ENCODE measurements at places on chromosomes 1 and 21.

GRCh38 chr1:94851571-94851970, 31.4 kb downstream of the SLC44A3 start:
- DNase-seq = no peak

DNA sequence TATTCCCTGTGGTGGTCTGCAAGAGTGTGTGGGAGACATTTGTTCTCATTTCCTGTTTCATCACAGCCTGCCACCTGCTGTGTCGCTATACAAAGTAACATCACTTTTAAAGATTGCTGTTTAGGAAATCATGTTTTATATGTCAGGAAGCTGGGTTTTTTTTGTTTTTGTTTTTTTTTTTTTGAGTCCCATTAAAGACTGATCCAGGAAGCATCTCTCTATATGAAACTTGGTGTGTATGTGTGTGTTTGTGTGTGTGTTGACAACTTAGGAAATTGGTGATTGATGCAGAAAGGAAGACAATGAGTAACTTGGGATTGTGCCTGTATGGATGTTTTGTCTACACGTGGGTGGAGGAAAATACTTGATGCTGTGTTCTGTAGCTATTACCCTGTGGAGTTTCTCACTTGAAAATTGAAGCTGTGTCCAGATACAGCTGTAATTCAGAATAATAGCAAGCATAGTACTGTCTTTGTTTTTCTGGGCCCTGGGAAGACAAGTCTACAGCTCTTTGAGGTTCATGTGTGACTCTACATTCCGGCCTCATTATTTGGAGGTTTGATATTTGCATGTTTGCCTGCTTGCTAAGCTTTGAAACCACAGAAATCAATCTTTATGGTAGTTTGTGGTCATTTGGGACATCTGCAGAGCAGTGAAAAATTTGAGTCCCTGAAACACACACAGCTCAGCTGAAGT, 47.9 kb downstream of the LAMC1 start:
- peak; percentile 73 for DNase-seq

DNA sequence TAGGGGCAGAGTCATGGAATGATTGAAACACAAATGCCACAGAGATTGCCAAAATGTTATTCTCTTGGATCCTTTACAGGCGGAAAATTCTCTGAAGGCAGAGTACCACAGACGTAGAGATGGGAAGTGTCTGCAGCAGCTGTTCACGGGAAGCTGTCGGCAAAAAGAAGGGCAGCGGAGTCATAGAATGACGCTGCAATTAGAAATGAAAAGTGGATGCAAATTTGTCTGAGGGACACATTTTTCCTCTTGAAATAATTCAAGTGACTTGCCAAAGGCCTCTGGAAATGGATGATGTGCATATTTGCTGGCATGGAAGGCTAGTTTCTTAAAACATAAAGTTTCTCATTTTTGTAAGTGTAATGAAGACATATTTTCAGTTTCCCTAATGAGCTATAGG, 77.5 kb upstream of the PLD5 start:
- DNase-seq = no peak

GRCh38 chr1:88111816-88112215, 572.3 kb upstream of the PKN2 start:
- no peak for DNase-seq

GRCh38 chr1:176557543-176558258, 94.7 kb downstream of the PAPPA2 start:
- DNase-seq = no peak

DNA sequence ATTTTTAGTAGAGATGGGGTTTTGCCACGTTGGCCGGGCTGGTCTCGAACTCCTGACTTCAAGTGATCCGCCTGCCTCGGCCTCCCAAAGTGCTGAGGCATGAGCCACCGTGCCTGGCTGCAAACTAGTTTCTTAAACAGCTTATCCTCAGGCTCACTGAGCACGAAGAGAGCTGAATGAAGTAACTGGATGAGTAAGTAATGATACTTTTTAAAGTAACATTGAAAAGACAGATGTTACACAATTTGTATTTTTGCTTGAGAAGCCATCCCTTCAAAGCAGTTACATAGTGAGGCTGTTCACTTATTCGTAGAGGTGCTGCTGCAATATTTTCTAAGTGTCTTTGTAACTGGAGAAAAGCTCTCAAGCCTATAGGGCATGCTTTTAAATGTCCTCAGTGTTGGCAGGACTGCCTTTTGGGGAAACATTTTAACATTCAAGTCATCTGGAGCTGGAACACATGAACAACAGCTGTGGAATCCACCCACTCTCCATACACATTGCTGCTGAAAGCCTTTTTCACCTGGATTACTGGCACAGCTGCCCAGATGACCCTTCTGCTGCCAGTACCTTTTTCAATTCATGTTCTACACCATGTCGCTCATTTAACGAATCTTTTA, 2.7 kb upstream of the YBX1 start:
- peak; percentile 34 for DNase-seq

DNA sequence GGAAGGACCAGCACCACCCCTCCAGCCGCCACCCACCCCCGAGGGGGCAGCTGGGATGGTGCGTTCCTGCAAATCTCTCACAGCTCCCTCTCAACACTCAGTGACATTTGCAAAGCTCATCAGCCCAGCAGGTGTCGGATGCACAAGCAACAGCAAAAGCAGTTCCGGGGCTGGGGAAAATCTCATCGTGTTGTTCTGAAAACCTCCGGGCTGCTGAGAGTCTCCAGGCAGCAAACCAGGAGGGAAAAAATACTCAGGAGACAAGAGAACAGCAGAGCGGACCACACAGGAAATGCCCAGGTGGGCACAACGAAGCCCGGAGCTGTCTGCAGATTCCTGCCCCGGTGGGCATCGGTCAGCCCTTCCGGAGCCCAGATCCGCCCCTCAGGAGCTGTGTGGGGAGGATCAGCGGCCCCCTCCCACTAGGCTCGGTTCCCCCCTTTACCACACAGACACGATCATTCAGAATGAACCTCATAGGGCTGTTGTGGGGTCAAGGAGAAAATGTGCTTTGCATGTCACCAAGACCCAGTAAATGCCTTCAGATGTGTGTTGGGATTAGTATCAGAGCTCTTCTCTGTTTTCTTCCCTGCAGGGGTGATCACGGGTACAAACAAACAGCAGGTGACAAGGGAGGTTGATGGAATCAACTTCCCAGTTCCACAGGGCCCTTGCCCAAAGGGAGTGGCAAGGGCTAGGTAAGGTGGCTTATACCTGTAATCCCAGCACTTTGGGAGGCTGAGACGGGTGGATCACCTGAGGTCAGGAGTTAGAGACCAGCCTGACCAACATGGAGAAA, 127.0 kb upstream of the TIAM1 start:
- no peak for DNase-seq

GRCh38 chr1:162726555-162726954, 63.9 kb upstream of the HSD17B7 start:
- no peak for DNase-seq

GRCh38 chr1:75855010-75855409, 58.3 kb downstream of the MSH4 start:
- DNase-seq = no peak

GRCh38 chr1:82562448-82562847, 761.7 kb downstream of the ADGRL2 start:
- no peak for DNase-seq

DNA sequence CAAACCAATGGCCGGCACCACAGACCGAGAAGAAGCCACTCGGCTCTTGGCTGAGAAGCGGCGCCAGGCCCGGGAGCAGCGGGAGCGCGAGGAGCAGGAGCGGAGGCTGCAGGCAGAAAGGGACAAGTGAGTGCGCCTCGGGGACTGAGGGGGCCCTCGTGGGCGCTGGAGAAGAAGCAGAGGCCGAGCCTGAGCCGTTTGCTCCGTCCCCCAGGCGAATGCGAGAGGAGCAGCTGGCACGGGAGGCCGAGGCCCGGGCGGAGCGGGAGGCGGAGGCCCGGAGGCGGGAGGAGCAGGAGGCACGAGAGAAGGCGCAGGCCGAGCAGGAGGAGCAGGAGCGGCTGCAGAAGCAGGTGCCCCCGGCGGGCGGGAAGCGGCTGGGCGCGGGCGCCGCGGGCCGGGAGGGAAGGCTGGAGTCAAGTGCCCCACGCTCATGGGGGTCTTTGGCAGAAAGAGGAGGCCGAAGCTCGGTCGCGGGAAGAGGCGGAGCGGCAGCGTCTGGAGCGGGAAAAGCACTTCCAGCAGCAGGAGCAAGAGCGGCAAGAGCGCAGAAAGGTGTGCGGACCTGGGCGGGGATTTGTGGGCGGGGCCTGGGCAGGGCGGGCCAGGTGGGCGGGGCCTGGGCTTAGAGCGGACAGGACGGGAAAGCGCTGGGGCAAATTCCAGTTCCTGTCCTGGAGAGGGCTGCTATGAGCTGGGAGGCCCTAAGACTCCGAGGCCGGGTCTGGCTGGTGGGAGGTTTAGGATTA, 22.7 kb downstream of the MAP7D1 start:
- DNase-seq = no peak

DNA sequence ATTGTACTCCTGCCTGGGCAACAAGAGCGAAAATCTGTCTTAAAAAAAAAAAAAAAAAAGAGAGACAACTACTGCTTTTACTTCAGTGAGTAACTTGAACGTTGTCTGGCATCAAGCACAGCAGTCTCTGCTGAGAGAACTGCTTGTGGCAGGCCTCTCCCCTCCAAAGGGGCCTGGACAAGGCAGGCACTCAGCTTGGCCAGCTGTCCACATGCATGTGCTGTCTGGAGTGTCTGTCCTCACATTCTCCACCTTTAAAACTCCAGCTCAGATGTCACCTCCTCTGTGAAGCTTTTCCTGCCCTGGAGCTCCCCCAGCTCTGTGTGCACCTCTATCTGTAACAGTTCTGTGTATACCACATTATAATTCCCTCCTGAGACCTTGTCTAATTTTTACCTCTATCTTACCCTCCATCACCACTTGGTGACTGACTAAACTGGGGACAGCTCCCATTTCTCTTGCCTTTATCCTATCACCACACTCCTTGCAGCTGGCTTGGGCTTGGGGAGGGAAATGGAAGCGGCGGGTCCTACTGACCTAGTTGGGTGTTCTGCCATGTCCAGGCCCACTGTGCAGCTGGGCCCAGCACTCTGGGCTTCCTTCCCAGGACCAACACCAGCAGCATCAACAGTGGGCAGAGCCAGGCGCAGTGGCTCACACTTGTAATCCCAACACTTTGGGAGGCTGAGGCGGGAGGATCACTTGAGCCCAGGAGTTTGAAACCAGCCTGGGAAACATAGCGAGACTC, 71.4 kb upstream of the ARTN start:
- DNase-seq = no peak

DNA sequence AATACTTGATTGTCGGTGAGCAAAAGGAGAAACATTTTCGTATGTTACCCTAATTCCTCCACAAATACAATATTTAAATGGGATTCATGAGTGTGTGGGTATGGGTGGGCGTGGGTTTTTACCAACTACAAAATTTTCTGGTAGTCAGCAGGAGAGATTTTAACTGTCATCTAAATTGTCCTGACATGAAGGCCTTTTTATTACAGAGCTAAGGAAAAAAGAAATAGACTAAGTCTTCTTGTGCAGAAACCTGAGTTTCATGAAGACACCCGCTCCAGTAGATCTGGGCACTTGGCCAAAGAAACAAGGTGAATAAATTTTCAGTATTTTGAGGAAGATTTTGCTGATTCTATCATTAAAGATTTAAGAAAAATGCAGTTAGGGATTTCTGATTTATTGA, 752 bp downstream of the RGS18 start:
- DNase-seq = no peak

- no peak for DNase-seq
Measured at GRCh38 chr1:234398849-234399381, 25.7 kb downstream of the COA6 start.

GRCh38 chr1:155892796-155893195, 18.4 kb downstream of the RIT1 start:
- DNase-seq = no peak

All from AG04449 (cell line).